Stimulated activated memory B cell treated with anti-CD40 and anti-IgM and Interleukin-4, amounts not matched to agents 10 μg/mL and 1 μg/mL and 100 μg/mL, for 72 hours (primary cell): ENCODE measurements at places on chromosomes 12 and 14.

- ATAC-seq, result no peak
Observed at GRCh38 chr14:94485944-94486841, 10.2 kb upstream of the SERPINA9 start.

- ATAC-seq, result no peak
Observed at GRCh38 chr14:21346532-21347135, 37.2 kb downstream of the SUPT16H start.

DNA sequence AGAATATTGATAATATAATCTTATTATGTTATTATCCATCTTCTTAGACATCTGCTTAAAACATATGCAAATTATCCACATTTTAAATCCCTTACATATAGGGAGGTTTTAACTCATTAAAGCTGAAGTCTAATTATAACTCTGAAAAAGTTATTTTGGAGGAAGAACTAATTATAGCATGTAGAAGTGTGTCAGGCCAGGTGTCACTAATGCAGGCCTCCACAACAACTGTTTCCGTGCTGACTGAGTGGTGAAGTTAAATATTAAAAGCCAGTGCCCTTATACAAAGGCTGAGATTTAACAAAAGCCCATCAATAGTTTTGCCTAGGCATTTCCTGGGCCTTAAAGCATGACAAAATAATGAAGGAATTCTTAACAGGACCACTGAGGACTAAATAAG lies 157.4 kb downstream of the LRRK2 start:
- ATAC-seq, result no peak

DNA sequence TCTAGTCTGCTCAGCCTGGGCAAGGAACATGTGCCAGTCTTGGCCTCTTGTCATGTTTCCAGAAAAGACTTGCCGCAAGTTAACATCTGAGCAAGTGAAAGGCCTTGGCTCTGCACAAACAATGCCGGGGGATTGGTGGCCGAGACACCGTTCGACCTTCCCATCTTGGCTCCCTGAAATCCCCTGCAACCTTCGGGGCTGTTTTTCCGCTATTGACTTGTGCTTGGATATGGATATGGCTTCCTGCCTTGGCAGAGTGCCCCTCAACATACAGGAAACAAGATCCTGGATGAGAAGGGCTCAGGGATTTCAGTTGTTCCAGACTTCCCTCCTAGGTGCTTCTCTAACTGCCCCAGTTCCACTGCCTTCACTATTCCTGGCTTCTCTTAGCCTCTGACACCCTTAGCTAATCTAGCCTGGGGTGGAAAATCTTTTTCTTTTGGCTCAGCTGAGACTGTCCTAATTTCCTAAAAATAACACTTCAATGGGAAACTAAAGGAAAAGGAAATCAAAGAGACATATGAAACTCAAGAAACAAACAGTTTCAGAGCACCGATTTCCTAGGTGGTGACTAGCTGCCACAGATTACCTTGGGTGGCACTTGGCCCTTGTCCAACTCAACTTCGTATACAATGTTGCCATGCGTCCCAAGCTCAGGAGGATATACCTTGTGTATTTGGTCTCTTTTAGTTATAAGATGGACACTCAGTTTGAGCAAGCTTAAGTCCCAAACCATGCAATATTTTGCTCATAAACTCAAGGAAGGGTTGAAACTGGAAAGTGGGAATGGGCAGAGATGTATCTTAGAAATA lies 33.9 kb downstream of the RDH12 start:
- no peak for ATAC-seq

GRCh38 chr14:71773898-71774481 lies 158.2 kb upstream of the RGS6 start:
- ATAC-seq, result no peak
